ENCODE measurements at places on chromosomes 2 and 18.

DNA sequence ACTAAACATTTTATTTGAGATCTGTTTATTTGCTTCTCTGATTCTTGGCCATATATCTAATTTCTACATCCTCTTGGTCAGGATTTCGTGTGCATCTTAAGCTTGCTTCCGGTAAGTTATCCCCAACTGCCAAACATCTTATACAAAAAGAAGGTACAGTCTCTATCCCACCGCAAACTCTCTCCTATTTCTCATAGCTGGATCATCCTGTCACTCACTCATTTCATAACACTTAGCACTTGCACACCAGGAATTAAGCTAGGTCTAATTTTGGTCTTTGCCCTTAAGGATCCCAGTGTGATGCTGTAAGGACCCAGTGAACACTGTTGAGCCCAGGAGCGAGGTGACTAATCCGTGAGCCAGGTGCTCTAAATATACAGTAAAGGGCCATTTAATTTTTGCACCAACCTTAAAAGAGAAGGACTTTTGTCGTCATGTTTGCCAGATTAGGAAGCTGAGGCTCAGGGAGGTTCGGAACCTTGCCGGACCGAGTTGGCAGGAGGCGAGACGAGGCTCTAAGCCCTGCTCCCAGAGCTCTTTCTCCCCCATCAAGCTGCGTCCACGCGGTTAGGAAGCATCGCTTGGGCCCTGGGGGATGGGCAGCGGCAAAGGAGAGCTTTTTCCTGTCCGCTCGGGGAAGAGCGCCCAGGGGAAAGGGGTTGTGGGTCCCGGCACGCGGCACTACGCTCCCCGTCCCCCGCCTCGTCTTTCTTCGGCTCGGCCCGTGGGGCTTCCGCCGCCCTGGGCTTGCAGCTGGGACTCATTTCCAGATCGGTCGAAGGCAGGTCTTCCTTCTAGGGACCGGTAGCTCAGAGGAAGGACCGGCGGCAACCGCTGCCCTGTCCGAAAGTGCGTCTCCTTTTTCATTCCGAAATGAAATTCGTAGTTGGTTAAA is 4.1 kb upstream of the ITPRIPL1 start:
- DNase-seq, result no peak

DNA sequence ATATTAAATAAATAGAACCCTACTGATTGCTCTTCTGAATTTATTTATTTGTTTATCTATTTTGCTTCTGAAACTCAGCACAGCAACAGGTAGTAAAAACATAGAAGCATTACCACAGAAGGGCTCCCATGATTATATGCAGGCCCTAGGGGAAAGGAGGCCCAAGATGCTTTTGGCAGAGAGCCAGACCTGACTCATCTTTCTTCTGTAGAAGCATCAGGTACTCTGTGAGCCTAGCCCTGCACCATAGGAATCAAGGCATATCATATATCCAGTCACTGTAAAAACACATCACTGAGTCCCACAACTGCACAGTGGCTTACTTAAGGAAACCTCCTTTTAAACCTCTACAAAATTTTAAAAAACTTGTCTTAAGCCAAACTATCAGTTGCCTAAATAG is 1.8 kb downstream of the SCN9A start:
- DNase-seq, result no peak

DNA sequence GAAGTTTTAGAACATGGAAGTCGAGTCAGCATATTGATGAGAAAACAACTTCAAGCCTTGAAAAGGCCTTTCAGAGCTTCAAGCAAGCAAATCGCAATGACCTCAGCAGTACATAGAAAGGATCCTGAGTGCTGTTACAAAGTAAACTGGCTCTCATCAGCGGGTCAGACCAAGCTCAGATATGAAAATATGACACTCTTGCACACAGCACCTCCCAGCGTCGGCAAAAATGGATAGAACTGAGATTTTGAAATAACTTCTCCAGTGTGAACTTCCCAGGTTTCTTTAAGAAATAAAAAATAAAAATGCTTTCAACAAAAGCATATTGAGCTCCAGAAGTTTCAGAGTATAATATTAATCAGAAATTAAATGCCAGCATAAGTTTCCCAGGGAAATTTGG is 296.9 kb downstream of the FBXO15 start:
- no peak for DNase-seq

- DNase-seq, result no peak
Measured at GRCh38 chr2:152546230-152546837, 170.9 kb downstream of the PRPF40A start.

- DNase-seq, result no peak
Measured at GRCh38 chr2:241553981-241554380, 4.6 kb upstream of the BOK start.

DNA sequence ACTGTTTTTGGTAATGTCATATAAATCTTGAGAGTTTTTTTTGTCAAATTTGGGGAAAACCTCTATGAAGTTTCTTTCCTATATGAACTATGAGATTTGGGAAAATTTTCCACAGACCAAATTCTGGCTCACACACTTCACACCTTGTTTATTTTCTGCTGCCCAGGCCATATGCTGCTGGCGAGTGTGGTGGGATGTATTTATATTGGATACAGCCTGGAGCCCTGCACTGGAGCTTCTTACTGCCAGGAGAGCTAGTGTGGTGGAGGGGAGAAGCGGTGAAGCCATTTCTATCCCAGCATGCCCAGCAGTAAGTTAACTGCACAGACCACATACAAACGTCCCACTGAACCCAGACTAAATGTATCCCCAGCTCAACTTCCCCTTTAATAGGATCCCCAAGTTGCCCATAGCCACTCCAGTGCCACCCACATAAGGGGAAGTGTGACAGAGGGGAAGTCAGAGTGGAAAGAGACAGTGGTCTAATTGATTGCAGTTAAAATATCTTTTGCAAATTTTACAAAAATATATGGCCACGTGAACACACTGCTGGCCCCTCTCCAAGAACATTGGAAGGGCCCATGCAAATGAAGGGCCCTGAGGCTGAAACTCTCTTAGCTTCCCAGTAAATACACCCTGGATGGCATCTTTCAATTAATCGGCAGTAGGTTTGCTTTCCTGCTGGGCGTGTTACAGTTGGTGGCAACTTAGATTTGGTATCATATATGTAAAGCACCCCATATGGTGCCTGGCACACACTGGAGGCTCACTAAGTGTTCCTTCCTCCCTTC is 146.6 kb upstream of the ITGA6 start:
- peak; percentile 37 for DNase-seq

GRCh38 chr2:121489911-121490583 is 40.6 kb upstream of the RNU4ATAC start:
- no peak for DNase-seq

DNA sequence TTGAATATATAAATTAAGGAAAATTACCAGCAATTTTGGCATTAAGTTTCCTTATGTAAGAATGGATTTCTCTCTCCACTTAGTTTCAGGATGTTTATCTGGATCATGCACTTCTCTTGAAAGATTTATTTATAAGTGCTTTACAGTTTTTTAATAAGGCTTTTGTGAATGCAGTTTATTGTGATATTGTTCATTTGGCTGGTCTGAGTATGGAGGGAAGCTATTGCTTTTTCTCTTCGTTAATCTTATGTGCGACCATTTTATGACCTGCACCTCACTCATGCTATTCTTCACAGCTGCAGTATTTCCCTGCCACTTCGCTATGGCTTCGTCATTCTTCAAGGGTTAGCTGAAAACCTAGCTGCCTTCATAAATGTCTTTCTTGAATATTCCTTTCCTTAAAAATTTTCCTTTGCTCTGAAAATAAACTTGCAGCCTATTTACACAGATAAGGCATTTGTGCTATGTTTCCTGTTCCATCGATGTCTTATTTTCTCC is 233.4 kb downstream of the SOCS6 start:
- DNase-seq, result no peak

- DNase-seq, result no peak
Measured at GRCh38 chr2:218806346-218806978, 24.5 kb downstream of the CYP27A1 start.

DNA sequence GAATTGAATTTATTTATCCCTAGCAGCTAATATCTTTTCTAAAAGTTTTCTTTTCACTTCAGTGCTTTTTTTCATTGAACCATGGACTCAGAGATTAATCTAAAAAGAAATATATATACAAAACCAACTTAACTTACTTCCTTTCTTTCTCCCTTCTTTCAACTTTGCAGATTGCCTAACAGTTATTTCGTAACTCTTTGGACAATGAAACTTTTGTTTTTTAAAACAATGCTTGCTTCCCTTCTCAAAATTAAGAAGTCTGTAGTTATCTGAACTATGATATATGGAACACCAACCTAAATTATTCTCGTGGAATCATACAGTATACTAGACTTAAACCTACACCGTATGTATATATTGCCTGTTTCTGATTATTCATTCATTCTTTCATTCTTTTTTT is 62.9 kb downstream of the MIB1 start:
- no peak for DNase-seq

GRCh38 chr2:219775506-219775905 is 148.1 kb downstream of the SLC4A3 start:
- DNase-seq, result no peak

DNA sequence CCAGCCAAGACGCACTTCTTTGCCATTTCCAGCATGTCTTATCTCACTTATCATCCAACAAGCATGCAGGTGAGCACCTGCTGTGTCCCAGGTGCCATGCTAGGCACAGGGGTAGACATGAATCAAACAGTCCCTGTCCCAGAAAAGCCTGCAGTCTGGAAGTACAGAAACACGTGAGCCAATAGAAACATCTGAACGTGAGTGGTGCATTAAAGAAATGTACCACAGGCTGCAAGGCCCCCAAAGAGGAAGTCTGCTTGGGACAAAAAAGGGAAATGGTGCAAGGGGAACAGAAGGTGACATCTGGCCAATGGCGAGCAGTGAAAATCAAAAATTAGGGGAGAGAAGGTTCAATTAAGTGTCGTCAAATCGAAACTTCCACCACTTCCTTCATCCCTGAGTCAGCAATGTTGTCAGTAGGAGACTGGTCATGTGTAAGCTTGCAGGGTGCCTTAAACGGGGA is 17.6 kb upstream of the TMEM247 start:
- peak; percentile 14 for DNase-seq

DNA sequence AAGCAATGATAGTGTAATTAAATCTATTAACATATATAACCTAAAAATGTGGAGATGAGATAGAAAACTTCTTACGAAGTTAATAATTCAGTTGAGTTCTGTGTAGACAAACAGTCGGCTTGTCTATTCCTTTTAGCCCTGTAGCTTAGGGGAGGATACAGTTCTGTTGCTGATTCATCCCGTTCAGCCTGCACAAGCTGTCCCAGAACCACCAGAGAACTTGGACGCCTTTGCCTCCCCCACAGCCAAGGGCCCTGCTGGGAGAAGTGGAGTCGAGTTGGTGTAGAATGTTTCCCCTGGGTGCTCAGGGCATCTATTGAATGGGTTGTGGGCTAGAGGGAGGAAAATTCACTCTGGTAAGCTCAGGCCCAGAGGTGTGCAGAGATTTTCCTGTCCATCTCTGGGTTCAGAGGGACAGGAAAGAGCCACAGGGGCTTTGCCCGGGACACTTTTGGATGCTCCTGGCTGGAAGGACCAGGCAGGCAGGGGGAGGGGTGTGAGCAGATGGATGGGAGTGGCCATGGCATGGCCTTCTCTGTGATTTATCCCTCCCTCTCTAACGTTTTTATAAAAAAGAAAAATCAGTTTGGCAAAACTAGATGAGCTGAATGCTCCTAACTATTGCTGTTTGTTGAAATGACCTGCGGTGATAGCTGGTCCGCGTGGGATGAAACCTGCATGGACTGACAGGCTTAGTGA is 42.8 kb upstream of the GALR1 start:
- DNase-seq, result no peak

DNA sequence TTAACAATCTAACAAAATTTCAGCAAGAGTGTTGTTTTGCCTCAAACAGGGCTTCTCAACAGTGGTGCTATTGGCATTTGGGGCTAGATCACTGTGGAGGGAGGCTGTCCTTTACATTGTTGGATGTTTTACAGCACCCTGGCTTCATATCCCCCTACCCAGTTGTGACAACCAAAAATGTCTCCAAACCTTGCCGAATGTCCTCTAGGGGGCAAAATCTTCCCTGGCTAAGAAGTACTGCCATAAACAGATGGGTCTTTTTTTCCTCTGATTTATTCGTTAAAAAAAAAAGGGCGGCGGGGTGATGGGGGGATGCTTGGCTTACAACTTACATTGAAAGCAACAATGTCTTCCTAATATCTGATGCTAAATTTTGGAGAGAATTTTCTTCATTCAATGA is 207.6 kb upstream of the CCDC150 start:
- DNase-seq, result peak; percentile 57

DNA sequence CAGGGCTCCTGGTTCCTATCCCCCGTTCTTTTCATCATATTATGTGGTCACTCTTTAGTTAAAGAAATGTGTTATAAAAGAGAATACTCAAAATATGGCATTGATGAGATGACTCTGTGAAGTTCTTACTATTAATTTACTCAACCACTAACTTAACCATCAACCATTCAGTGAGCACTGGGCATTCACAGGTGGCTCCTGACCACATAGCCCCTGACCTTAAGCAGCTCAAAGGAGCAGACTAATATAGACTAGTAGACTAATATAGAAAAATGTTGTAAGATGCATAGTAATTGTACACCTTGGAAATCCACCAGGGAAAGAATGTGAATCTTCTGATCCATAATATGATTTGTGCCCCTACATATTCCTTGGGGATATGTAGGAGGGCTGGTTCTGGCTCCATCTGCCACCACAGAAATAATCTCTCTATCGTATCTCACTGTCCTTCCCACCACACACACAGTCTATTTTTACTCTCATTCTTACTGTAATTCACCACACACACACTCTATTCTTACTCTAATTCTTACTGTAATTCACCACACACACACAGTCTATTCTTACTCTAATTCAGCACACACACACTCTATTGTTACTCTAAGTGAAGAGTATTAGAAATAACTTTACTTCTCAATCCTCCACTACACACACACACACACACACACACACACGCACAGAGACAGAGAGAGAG is 188.9 kb upstream of the ITGA4 start:
- DNase-seq, result no peak

- DNase-seq, result no peak
Measured at GRCh38 chr2:100813527-100813926, 6.4 kb upstream of the NPAS2 start.

DNA sequence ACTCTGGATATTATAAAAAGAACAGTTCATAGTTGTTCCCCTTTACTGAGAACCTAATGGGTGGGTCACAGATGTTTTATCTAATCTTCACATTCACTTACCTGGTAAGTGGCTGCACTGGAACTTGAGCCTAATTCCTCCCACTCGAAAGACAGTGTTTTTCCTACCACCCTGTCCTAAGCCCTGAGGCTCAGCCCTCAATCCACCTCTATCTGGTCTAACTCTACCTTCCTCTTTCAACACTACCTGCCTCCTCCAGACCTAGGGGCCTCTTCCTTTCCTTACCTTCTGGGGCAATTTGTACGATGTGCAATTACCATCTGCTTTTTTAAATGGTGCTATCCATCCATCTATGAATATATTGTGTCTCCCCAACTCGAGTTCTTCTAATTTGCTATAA is 9.7 kb upstream of the KIF3C start:
- DNase-seq, result no peak

GRCh38 chr2:200156166-200156835 is 150.2 kb upstream of the SPATS2L start:
- no peak for DNase-seq

DNA sequence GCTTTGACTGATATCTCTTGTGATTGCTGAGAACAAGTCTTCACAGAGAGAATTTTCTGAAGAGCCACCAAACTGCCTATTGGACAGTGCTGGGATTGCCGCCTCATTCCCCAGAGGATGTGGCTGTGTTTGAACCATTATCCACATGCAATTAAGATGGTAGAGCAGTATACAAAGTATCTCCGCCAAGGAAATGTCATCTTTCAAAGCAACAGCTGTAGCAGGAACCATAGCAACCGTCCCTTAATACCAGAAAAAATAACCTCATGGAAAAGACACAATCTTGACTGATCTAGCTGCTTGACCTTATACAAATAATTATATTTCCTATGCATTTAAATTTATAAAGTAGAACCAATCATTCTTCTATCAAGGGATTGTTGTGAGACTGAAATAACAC is 772.6 kb upstream of the FAM98A start:
- DNase-seq, result no peak
